ENCODE measurements at places on chromosomes 12 and 14.

DNA sequence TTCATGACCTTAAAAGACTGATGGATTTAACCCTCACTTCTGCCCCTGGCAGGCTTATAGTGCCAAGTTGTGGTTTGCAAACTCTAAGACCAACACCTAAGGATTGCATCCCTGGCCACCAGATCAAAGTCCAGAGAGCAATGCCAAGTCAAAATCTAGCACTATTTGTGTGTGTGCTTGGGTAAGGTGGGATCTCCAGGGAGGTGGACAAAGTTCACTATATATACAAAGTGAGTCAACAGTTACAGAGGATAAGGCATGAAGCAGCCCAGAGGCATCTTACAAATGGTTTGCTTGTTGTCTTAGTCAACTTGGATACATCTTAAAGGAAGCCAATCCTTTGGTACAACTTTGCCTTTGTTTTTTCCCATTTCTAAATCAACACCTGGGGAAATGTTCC, 137.3 kb downstream of the MSRB3 start:
- no peak for DNase-seq

DNA sequence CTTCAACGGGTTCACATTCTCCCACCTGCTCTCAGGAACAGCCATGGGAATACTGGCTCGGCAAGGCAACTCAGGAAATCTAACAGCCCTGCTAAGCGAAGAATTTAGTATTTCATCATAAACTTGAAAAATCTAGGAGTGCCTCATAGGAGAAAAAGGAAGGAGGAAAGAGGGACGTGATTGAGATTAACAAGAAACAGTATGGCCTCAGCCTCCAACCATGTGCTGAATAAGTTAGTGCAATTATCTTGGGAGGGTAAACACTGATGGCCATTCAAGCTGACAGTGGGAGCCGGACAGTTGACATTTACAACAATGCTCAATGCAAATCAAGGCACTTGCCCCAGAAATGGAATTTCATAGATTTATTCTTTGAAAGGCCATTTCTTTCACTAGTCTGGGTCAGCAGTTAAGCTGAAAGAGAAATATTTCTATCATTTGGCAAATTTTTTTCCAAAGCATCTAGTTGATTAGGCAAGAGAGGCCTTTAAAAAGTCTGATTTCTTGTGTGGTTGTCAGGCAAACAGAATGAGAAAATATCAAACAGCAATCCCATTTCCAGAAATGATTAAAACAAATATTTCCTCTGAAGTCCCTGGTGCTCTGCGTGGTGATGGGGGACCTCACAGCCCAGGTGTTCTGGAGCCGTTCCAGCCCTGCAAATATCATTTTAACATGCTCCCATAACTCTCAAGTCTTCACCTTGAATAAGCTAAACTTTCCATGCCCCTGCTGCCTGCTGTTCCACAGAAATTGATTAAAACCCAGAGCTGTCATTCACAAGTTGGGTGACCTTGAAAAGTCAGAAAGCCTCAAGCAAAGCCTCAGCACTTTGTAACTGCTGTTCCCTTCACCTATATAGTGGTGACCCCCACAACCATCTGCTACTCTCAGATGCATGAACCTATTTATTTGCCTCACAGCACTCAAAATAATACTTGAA, 121.6 kb downstream of the PHLDA1 start:
- DNase-seq = no peak

- no peak for DNase-seq
These were observed 60.9 kb upstream of the GPATCH2L start for GRCh38 chr14:76090616-76091391.

GRCh38 chr14:81784084-81784483, 250.4 kb upstream of the SEL1L start:
- no peak for DNase-seq

DNA sequence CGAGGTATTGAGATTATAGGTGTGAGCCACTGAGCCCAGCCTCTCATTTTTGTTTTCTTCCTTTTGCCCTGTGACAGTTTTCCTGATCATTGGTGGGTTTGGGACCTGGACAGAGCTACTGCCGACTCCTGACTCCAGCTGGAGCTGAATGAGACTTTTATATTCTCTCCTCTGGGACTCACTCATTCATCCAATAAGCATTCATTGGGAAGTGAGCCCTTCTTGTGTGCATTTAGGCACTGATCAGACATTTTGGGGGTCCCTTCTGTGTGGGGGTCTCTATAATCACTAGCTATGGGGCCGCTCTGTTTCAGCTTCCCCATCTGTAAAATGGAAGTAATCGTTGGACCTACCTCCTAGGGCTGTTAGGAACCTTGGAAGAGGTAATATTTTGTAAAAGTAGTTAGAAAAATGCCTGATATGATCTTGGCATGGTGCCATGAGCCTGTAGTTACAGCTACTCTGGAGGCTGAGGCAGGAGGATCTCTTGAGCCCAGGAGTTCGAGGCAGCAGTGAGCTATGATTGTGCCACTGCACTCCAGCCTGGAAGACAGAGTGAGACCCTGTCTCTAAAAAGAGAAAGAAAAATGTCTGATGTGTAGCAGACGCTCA, 7.2 kb downstream of the SH2B3 start:
- DNase-seq = no peak

DNA sequence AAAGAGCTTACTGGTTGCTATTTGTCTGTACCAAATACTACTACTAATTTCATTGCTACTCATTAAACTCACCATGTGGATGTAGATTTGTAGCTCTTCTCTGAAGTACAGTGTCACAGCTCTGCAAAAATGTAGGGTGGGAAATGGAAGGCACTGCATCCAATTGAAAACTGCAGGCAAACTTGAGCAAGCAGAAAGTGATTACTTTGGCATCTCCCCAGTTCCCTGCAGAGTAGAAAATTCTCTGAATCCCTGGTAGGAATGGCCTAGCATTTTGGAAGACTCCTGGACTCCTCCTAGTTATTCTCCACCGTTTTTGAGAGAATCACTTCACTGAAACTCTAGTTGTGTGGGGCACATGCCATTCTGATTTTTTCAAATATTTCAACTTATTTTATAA, 239.1 kb downstream of the DIO2 start:
- no peak for DNase-seq

DNA sequence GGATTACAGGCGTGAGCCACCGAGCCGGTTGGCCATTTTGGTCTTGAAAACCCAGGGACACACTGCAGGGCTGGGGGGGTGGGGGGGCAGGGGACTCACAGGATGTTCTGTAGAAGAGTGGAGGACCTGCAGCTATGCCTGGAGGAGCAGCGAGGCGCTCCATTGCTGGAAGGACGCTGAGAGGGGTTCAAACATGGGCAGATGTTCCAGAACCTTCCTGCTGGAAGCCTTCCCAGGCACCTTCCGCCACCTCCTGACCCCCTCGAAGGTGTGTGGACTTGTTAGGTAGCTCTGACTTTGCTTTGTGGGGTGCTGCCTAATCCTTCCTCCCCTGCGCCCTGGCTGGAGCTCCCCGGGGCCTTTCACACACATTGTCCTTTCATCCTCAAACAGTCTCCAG, 19.6 kb upstream of the PPP1R13B start:
- DNase-seq = no peak

DNA sequence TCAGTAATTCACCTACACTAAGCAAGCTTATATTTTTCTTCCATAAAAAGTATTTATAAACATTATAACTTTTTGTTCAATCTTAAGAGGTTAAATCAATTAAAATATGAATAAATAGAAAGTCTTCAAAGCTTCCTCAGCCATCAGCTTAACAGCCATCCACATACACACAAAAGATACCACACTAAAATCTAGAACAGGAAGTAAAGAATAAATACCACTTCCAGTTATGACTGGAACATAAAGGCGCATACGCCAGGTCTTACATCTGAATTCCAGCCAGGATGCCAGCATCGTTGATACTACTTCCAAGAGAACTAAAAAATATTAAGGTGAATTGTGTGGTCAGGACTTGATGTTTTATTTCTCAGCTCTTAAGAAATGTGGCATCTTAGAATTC, 17.0 kb downstream of the SIX1 start:
- no peak for DNase-seq
